ENCODE measurements at places on chromosomes 16 and 17.

DNA sequence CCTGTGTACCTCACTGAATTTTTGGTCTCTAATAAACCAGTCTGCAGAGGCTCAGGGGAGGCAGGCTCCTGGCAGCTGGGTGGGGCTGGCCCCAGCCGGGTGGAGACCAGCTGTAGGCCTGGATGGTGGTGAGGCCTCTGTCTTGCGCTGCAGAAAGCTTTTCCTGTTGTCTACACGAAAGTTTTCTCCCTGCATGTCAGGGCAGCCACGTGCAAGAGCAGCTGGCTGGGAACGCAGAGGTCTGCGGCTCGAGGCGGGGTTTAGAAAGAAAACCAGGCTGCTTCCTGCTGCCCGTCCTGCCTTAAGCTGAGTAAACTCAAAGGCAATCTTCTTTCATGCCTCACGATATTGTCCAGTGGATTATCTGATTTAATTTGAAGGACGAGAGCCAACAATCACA lies 2.4 kb downstream of the SERPINF1 start:
- DNase-seq: no peak

DNA sequence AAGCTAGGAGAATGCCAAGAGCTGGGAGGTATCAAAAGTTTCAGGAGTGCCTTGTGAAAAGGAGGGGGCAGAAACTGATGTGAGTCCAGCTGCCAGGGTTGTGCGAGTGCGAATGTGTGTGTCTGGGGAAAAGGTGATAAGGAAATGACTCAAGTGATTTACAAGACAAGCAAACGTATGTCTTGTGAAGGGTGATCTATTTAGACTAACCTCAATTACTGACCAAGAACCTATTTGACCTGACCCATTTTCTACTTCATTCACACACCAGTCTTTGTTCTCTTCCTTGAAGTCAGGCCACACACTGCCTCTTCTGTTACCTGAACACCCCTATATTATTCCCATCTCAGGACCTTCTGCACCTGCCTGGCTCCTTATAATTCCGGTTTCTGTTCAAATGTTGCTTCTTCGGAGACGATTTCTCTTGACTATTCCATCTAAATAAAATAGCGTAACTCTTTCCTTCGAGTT lies 1.0 kb downstream of the GDE1 start:
- DNase-seq: no peak

DNA sequence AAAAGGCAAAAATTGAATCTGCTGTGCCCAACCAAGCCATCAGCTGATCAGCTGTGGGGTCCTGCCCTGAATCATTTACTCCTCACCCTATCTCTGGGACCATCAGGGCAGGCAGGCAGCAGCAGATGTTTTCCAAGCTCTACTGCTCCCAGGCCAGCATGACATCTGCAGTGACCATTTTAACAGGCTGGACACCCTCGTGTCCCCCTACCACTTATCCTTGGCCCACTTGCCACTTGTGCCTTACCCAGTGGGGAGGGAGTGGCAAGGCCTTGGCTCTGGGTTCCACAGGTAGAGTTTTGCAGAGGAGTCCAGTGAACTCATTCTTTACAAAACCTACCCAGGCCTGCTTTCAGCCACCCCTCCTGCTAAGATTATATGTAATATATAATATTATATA lies 12.0 kb upstream of the CA4 start:
- DNase-seq: no peak

DNA sequence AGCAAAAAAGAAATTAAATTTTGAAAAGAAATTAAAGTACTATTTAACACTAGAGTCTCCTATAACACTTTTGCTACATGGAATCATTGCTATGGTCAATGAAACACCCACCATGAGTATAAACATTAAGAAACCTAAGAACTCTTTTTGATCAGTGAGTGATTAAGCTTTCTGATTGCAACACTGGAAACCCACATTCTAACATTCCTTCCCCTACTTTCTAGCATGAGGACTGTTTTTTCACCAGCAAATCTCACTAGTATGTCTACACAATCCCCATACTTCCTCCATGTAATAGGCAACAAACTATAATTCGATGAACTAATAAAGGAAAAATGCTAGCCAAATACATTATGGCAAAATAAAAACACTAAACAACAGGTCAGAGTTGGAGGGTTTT lies 54.7 kb downstream of the SKAP1 start:
- DNase-seq: no peak

GRCh38 chr16:82146556-82146955 lies 23.5 kb downstream of the MPHOSPH6 start:
- no peak for DNase-seq

GRCh38 chr16:56311208-56312027 lies 113.9 kb downstream of the AMFR start:
- DNase-seq: no peak

DNA sequence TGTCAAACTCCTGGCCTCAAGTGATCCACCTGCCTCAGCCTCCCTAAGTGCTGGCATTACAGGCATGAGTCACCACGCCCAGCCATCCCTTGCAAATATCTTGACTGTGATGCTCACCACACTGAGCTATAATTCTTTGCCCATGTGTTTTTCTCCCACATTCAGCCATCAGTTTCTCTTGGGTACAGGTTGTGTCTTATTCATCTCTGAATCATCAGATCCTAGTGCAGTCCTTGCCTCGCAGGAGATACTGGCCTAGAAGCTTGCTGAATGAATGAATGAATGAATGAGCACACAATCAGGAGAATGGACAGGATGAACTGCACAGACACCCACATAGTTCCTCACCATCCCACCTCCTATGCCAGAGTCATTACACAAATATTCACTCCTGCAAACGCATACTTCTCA lies 24.4 kb upstream of the ETV4 start:
- no peak for DNase-seq

GRCh38 chr16:70252355-70252988 lies 732 bp upstream of the EXOSC6 start:
- DNase-seq: no peak

GRCh38 chr17:72294487-72294893 lies 173.7 kb downstream of the SOX9 start:
- no peak for DNase-seq

- no peak for DNase-seq
These were observed 311.9 kb downstream of the NPIPA8 start for GRCh38 chr16:18024611-18025010.

DNA sequence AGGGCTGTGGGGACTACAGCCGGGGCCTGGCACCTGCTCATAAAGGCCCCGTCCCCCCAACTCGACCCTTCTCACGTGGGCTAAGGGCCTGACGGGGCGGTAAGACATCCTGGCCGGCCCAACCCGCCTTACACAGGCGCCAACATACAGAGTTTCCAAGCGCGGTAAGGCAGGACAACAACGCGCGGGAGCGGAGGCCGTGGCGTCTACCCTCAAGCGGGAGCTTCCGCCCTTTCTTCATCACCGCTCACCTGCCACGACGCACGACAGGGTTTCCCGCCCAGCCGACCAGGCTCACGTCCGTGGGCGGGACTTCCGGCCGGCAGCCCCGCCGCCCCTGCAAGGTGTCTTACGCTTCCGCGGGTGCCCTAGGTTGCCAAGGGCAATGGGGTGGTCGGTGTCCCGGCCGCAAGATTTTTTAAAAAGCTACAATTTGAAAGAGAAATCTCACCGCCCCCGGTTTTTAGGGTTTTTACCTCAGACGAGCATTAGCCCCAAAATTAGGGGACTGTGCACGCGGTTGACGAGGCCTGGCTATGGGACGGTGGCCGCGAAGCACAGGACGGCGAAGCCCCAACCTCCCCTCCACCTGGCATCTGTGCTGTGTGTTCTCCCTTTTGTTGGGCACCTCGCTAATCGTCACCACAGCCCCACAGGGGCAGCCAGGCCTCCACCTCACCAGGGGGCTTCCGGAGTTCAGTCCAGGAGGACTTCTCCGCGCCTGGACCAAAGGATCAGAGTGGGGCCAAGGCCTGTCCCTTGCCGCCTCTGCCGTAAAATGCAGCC lies at the start of gene TERB1:
TSS of gene TERB1 (minus strand) at position 265 of the 786 bp plus-strand sequence. CDS start 4,786 bp downstream, outside the sequence.
- no peak for DNase-seq

DNA sequence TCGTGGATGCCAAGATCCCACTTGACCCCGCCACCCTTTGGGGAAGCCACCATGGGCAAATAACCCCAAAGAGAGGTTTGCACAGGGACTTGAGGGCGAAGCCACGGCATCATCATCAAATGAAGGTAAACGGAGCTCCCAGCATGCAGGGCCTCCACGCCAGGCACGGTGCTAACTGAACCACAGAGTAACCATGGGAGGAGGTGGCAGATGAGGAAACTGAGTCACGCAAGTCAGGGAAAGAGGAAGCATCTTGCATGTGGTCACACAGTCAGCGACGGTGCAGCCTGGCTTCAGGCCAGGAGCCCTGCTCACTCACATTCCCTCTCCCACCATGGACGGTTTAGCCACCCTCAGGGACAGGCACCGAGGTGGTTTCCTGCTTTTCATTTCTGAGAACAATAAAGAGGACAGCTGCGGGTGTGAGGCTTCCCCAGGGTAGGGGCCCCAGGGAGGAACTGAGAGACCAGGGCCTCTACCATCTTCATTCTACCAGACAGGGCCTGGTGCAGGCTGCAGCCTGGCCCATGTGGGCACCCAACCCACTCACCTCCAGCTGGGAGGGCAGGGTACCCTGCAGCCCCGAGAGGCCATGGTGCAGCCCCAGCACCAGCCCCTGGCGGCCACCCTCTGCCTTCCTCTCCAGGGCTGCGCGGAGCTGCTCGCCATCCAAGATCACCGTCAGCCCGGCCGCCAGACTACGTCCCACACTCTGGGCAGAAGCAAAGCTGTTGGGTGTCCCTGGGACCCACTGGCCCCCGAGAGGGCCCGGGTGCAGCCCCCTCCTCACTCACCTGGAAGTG lies 78.3 kb downstream of the RMI2 start:
- no peak for DNase-seq

- DNase-seq: no peak
These were observed 18.9 kb upstream of the GINS2 start for GRCh38 chr16:85707528-85708095.

- DNase-seq: no peak
These were observed 28.6 kb upstream of the XYLT1 start for GRCh38 chr16:17499223-17499902.

DNA sequence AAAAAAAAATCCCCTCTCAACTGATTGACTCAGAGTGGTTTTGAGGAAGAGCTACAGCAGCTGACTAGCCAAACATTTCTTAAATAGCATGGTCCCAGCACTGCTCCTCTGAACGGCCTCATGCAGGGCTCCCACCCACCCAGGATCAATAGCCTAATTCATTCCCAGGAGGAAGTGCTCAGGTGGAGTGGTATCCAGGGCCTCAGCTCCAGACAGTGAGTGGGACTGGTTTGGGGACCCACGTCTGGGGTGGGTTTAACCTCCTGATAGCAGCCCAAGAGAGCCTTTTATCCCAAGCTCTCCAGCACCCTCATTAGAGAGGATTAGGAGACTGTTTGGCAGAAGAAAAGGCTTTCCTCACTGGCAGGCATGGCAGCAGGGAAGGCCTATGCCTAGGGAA lies 68.5 kb upstream of the CDH5 start:
- DNase-seq: no peak

DNA sequence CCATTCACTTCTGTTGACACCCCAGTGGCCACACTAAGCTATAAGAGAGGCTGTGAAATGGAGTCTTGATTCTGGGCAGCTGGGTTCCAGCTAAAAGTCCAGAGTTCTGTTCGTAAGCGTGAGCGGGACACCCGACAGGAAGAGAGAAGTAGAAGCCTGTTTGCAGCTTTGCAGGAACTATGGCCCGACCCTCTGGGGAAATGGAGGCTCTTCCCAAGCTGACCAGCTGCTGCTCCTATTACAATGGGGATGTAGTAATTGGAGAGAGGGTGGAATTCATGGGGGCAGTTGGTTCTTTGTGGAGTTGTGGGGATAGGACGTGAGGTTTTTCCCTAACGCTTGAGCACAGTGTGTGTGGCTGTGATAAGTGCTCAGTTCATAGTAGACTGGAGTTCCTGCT lies 28.4 kb downstream of the UBALD1 start:
- no peak for DNase-seq

DNA sequence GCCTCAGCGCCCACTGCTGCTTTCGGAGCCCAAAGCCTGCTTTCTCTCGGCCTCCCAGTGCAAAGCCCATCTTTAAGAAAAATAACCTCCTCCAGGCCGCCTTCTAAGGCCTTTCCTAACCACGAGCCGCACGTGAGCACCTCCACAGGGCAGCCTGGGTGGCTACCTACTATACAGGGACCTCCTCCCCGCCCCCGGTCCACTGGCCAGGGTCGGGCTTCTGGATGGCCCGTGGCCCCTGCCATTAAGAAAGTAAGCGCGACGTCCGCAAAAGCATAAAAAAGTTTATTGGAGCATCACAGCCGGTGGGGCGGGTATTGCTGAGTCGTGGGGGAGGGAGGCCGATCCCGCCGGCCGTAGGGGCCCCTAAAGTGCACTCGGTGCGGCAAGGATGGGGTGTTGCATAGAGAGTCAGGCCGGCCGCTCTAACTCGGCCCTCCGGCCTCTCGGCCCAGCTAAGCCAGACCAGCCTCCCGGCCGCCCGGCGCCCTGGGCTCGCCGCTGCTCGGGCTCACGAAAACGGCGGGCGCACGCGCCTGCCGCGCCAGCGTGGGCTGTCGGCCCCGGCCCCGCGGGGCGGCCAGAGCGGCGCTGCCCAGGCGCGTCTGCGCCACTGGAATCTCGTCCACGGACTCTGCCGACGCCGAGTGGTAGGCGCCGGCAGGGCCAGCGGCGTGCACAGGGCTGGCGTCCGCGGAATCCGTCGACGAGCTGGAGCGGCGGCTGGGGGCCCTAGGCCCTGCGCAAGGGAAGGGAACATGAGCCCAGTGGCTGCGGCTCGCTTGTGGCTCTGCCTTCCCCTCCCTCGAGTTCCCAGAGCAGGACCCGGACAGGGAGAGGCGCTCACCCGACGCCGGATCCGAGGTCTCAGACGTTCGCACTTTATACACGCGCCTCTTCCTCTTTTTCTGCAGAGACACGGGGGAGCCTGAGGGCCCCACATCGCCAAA lies 1.1 kb upstream of the TPPP3 start:
- DNase-seq: no peak

DNA sequence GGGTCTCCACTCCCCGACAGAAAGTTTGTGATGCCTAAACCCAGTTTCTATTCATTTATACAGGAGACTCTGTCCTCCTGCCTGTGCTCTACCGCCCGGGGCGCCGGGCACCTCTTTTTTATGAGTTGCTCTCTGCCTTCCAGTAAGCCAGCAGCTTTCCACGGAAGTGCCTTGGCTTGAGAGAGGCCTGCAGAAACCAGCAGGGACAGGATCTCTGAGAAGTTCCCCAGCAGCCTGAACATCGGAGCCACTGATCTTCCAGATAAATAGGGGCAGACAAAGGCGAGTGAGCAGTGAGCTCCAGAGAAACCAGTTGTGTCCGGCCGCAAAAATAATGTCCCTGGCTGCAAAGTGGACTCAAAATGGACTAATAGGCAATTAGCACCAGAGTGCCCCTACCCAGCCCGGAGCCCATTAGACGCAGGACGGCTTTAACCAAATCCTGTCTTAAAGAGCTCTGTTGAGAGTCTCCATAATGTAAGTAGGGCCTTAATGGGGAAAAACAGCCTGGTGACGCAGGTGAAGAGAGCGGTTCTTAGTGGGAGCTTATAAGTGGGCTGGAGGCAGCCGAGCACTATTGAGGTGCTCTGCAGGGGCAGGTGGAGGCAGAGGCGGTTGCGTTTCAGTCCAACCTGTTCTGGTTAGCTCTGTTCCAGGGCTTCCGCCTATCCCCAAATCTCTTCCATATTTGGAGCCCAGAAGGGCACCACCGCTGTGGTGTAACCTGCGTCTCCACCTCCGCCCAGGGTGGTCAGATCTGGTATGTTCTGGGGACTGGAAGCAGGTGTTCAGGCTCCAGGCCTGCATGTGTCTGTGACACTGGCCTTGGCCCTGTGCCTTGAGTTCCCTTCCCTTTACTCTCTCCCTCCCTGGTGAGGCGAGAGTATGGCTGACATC lies 74.1 kb downstream of the NT5M start:
- DNase-seq: no peak

Measured in NCI-H187 treated with DMSO at 0.1 percent for 48 hours (cell line).